Activated CD4-positive, alpha-beta T cell treated with anti-CD3 and anti-CD28 coated beads, Interleukin-2, Interleukin-6, amounts not matched to agents 100 ng/mL and 50 ng/mL, durations not matched to agents 16 hours and 8 hours (primary cell): ENCODE measurements at places on chromosomes 16 and 17.
A peak's percentile ranks its signal among the peaks of the same experiment; 100 is the strongest.

GRCh38 chr16:88804552-88805339 lies 1.2 kb downstream of the CDT1 start:
- DNase-seq: peak; percentile 61

DNA sequence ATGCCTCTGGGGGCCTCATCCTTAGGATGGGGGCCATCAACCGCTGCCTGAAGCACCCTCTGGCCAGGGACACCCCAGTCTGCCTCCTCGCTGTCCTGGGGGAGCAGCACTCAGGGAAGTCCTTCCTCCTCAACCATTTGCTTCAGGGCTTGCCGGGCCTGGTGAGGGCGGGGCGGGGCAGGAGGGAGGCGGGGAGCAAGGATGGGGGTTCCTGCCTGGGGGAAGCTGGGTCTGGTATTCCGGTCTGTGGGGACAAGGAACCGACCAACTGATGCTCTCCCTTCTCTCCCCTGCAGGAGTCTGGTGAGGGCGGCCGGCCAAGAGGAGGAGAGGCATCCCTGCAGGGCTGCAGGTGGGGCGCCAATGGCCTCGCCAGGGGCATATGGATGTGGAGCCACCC lies 2.0 kb downstream of the RNF112 start:
- DNase-seq: no peak

- DNase-seq: no peak
Measured at GRCh38 chr17:35797370-35797769, 1.9 kb upstream of the MMP28 start.

- DNase-seq: peak; percentile 68
Measured at GRCh38 chr17:17613708-17614114, 22.2 kb upstream of the PEMT start.

GRCh38 chr17:41500131-41500911 lies 5.1 kb downstream of the KRT13 start:
- no peak for DNase-seq

GRCh38 chr17:17119533-17119932 lies 77.3 kb downstream of the MPRIP start:
- peak; percentile 71 for DNase-seq

GRCh38 chr17:7407485-7408251 lies at the start of gene NLGN2:
Gene NLGN2, plus strand, starts transcription at chr17:7407845. Its CDS starts 411 bp downstream, at chr17:7408256.
- DNase-seq: no peak
